ENCODE measurements at places on chromosomes 7 and 10.

- peak; percentile 83 for DNase-seq
Observed at GRCh38 chr10:72334825-72335393, 19.8 kb downstream of the DNAJB12 start.

GRCh38 chr10:100481462-100482081, 18.8 kb downstream of the WNT8B start:
- peak; percentile 91 for DNase-seq

DNA sequence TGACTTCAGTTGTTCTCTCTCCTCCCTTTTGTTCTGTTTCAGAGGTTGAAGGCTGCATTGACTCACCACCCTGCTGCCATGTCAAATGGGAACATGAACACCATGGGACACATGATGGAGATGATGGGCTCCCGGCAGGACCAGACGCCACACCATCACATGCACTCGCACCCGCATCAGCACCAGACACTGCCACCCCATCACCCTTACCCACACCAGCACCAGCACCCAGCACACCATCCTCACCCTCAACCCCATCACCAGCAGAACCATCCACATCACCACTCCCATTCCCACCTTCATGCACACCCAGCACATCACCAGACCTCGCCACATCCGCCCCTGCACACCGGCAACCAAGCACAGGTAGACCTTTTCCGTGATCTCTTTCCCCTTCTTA, 154.0 kb downstream of the TRIL start:
- DNase-seq = no peak

- no peak for DNase-seq
Observed at GRCh38 chr7:91771394-91771793, 109.1 kb downstream of the MTERF1 start.

DNA sequence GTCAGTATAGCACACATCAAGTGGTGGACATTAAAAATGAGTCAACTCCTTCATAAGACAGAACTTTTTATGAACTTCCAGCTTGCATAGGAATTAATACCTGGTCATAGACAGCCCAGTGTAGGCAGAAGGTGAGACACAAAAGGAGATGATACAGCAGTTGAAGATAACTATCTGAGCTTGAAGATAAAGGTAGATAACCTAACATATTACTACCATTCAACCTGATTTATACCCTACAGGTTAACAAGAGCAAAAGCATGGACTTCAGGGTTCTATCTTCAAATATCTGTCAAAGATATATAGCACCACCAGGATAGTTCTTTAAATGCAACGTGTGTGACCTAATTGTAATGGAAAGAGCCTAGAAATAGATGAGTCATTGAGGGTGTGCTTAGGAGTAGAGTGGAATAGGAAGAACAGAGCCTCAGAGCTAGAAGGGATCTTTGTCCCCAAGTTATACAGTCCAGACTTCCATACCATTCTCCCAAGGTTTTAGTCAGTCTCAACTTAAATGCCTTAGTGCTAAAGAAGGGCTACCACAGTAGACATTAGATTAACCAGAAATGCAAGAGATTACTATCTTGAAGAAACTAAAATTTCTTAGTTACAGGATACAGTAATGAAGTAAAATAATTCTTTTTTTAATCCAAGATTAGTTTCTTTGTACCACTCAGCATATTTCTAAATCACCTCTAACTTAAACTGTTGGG, 9.2 kb downstream of the ZNF800 start:
- DNase-seq = no peak

GRCh38 chr10:133131053-133131452, 29.0 kb upstream of the KNDC1 start:
- no peak for DNase-seq

DNA sequence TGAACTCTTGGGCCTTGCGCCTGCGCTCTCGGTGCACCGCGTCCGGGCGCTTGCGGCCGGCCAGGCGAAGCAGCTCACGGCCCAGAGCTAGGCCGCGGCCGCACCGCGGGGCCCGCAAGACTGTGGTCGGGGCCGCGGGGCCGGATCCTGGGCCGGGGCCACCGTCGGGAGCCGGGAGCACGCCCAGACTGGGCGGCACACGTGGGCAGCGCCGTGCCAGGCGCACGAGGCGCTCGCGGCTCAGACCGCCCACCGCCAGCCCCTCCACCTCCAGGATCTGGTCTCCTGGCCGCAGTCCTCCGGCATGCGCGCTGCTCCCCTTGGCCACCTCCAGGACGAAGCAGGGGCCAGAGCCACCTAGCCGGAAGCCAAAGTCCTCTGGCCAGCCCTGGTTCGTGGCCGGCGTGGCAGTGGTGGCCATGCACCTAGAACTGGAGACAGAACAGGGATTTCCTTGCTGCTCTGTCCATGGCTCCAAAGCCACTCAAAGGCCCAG, at the start of gene GRID2IP:
Gene GRID2IP (minus strand): TSS at position 446 of the 496 bp plus-strand sequence. CDS start 25 bp downstream, at position 421.
- DNase-seq = no peak

DNA sequence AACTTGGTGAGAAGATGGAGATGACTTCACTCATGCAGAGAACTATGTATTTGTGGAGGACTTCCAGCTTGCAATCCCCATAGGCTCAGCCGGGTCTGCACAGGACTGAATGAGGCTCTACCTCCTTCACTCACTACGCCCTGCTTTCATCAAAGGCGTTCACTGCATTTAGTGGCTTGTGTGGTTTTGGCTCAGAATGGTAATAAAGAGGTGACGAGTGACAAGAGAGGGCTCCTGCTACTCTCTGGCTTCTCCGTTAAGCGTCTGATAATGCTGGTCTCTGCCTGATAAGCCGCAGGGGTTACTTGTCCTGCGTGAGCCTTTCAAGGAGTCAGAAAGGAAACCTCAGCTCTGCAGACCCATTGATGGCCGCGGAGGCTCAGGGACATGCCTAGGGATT, 343.4 kb downstream of the PRPF18 start:
- no peak for DNase-seq

- no peak for DNase-seq
Observed at GRCh38 chr10:131961047-131961776, 20.5 kb downstream of the BNIP3 start.

- no peak for DNase-seq
Observed at GRCh38 chr7:155962191-155962967, 150.1 kb upstream of the SHH start.

- DNase-seq = no peak
Observed at GRCh38 chr7:155764438-155764793, 47.8 kb downstream of the SHH start.

- no peak for DNase-seq
Observed at GRCh38 chr10:116298586-116298985, 25.6 kb upstream of the GFRA1 start.

GRCh38 chr7:29045258-29046086, 87.3 kb upstream of the TRIL start:
- no peak for DNase-seq

GRCh38 chr10:1526436-1527055, 210.8 kb downstream of the ADARB2 start:
- no peak for DNase-seq

GRCh38 chr10:100184840-100185239, 989 bp downstream of the ERLIN1 start:
- no peak for DNase-seq

DNA sequence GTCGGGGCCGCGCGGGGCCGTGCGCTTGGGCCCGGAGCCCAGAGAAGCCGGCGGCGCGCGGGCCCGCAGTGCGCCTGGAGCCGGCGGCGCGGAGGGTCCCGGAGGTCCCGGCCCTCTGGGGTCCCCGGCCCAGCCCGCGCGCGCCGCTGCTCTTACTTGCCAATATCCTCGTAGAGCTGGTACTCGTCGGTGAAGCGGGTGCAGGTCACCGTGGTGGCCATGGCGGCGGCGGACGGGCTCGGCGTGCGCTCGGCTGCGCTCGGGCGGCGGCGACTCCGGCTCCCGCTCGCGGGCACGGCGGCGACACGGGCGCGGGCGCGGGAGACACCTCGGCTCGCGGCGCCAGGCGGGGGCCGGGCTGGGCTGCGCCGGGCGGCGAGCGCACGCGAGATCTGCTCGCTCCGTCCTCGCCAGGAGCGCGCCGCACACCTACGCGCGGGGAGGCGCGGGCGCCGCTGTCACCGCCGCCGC, at the start of gene CAMK2B:
Gene CAMK2B (minus strand): TSS at position 394 of the 471 bp plus-strand sequence. CDS start 173 bp downstream, at position 221.
- DNase-seq = no peak

- no peak for DNase-seq
Observed at GRCh38 chr7:117009705-117010361, 56.5 kb downstream of the ST7 start.

DNA sequence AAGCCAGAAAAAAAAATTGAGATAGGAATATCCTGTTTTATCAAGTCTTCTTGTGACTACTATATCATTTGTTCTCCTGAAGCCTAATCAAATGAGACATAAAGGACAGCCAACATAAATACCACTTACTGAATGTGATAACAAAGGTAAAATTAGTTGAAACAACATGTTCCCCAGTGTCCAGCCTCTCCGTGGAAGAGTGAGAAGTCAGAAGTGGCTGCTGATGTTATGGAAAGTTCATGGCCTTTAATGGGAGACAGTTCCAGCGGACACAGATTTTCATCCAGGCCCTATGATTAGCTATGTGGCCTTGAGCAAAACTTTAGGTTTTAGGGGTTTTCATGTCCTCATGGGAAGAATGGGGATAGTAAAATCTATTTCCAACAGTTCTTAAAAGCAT, 724.3 kb downstream of the SUGCT start:
- DNase-seq = no peak

DNA sequence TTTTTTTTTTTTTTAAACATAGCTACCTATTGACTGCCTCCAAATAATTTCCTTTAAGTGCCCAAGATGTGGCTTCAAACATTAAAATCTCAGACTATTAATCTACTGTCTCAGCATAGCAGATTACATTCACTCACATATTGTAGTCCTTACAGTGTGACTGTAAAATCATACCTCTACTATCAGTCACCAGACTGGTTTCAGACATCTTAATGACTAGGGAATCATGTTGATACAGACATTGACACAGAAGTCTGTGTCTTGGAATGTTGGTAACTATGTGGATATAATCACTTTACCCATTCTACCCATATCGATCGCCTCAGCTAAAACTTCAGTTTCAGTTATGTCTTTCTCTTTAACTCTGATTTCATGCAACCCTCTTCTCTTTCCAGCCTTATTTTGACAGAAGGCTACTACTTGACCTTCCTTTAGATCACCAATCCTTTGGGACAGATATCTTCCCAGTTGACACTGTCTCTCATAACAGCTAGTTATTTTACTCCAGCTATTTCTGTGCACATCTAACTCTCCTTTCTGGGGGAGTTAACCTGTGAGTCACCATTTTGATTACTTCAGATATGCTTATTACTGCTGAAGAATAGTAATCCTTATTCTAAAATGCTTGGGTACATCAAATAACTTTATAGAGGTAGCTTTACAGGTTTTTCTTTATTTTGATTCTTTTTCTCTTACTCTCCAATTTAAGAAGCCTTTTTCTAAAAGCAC, 7.0 kb downstream of the TNKS2 start:
- peak; percentile 15 for DNase-seq

DNA sequence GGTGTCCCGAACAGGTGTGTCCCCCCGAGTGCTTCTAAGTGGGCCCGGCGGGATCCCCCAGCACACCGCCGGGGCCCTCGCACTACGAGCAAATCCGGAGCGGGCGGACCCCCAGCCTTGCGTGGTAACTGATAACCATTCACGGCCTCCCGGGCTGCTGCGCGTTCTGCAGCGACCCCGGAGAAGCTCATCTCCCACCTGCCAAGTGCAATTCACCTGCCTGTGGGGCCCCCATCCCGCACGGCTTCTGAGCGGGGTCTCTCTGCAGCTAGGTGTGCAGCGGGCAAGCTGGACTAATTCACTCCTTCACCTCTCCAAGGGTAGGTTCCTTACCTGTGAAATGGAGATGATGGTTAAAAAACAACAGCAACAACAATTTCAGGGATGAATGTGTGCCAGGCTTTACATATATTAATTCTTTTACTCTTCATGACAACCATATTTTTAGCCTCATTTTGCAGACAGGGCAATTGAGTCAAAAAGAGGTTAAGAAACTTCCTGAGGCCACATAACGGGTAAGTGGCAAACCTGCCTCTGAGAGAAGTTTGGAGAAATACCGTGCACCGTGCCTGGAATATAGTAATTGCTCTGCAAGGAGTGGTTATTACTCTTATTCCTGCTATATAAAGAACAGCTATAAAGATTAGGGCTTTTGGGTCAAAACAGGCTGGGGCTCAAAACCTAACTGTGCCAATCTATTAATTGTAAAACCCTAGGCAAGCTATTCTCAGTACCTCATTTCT, 652 bp upstream of the PODXL start:
- no peak for DNase-seq

DNA sequence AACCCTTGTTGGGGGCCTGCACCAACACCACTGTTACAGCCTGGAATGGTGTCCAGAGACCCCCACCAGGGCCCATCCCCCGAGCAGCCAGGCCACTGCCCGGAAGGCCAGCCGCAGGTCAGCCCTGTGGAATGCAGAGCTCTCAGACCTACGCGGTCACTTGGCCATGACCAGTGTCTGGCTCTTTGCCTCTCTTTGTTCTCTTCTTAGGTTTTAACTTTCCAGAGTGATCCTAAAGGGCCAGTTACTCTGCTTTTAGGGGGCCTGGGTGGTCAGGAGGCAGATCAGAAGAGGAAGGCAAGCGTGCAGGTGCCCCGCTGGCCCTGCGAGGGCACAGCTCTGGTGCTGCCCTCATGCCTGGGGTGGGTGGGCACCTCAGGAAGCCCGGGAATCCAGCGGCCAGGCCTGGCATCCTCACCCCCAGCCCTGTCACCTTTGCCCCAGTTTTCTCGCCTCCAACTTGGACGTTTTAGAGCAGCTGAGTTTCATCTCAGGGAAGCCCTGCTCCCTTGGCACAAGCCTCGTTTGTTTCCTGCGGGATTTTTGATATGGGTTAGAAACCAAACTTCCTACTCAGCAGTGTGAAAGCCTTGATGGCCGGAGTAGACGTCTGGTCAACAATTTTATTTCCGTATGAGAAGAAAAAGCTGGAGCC, 62.5 kb upstream of the CHST15 start:
- DNase-seq = no peak

DNA sequence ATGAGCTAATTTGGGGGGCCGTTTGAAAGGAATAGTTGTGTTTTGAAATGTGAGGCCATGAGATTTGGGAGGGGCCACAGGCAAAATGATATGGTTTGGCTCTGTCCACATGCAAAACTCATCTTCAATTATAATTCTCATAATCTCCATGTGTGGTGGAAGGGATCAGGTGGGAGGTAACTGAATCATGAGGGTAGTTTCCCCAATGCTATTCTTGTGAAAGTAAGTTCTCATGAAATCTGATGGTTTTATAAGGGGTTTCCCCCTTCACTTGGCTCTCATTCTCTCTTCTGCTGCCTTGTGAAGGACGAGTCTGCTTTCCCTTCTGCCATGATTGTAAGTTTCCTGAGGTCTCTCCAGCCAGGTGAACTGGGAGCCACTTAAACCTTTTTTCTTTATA, 490.8 kb upstream of the GRM3 start:
- no peak for DNase-seq

DNA sequence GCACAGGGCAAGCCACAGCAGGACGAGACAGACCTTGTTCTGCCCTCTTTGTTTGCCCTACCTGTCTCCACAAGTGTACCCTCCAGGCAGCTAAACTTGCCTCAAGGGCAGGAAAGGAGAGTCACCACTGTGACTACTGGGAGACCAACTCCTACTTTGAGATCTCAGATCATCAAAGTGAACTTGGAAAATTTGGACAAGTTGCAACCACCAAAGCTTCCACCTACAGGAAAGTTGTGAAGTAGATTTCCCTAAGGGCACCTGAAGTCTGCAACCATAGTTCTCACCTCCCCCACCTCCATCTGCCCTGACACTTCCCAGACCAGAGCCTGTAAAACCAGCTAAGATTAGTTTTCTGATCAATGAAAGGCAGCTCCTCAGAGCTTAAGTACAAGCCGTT, 2.5 kb upstream of the WDR91 start:
- no peak for DNase-seq

GRCh38 chr10:48391994-48392393, 85.5 kb downstream of the MAPK8 start:
- no peak for DNase-seq

- DNase-seq = peak; percentile 73
Observed at GRCh38 chr10:29689001-29689400, 54.2 kb upstream of the SVIL start.

- no peak for DNase-seq
Observed at GRCh38 chr7:309586-310228, 19.7 kb downstream of the FOXL3 start.

Measured in foreskin fibroblast (primary cell).